ENCODE measurements at places on chromosomes 6 and 20.

DNA sequence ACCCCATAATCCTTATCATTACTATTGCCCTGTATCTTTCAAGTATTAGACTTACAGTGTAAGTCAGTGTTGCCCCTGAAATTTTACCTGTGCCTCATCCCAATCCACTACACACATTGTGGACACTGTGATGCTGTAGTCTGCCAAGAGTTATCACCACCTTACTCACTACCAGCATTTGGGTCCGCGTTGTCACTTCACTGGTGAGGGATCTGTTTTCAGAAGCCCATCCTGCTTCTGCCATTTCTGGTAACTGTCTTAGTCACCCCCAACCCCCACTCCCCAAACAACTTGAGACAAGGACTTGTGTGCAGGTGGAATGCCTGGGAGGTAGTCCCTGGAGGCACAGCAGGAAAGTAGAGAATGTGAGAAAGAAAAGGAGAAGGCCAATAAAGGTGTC, 6.0 kb upstream of the RAB44 start:
- no peak for DNase-seq

- DNase-seq = no peak
These were observed 222.7 kb upstream of the FOXA2 start for GRCh38 chr20:22807045-22807444.

GRCh38 chr6:40342723-40343122, 244.4 kb downstream of the LRFN2 start:
- DNase-seq = peak; percentile 42

- peak; percentile 98 for DNase-seq
These were observed 129.2 kb downstream of the HFE start for GRCh38 chr6:26216359-26216885.

DNA sequence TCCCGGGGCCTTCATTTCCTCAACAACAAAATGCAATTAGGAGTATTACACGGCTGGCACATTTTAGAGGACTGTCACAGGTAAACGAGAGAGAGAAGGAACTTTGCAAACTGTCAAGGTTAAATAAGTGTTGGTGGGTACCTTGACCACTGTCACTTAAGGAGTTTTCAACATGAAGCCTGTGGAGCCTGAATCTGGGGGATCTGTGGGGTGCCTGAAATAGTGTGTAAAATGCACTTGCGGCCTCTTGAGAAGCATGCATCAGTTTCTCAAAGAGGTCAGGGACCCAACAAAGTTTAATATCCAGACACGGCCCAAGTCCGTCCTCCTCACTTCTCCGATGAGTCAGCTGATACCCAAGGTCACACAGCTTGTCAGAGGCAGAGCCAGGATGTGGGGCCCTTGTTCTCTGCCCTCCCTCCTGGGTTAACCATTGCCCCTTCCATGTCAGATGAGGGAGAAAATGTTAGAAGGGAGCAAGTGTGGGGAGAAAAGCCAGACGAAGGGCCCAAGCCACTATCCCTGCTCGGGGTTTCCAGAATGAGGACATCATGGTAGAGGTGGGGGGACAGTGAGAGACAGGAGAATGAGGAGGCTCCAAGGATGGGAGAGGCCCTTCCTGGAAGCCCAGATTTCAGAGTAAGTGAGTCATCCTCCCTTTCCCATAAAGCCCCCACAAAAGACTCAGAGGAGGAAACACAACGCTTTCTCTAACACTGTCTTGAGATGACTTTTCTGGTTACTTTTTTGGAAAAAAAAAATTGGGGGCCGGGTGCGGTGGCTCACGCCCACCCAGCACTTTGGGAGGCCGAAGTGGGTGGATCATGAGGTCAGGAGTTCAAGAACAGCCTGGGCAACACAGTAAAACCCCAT, 42.2 kb downstream of the C6orf132 start:
- DNase-seq = no peak

GRCh38 chr6:154937306-154938220, 57.6 kb upstream of the TIAM2 start:
- DNase-seq = no peak

DNA sequence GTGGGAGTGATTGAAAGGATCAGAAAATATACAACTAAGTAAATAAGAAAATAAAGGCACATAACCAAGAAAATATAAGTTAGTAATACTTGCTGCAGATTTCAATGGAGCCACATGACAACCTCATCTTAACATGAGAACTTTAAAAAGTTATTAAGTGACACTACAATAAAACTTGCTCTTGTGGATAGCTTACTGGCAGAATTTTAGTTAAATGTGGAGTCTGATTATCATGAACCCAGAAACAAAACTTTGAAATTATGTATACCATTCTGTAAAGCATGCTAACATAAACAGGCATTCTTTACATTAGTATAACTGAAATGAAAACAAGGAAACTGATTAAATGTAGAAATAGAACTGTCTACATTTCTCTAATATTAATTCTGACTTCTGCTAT, 220.9 kb downstream of the RFPL4B start:
- no peak for DNase-seq

DNA sequence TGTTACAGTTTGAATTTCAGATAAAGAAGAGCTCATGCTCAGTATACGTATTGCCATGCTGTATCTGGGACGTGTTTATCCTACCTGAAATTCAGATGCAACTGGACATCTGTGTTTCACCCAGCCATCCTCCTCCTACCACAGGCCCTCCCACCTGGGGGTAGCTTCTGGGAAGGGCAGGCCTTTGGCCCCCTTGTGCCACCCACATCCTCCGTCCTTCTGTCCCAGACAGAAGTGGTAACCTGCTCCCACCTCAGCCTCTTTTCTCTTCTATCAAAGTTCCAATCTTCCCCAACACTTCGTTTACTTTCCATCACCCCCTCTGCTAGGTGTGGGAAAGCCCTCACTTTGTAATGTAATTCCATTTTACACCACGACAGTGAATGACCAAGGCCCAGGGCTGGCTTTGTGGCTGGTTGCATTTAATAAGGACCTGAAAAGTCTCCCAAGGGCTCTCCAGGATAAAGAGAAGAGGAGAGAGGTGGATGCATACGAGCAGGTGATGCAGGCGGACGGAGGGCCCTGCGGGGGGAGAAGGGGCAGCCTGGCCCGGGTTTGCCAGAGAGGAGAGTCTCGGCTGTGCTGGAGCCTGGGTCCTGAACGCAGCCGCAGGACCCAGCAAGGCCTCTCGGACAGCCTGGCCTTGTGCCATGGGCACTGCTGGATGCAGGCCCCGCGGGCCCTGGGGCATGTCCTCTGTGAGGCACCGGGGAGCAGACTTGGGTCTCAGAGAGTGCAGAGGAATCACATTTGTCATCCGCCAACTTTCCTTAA, 98.4 kb downstream of the PSMB1 start:
- DNase-seq = no peak

DNA sequence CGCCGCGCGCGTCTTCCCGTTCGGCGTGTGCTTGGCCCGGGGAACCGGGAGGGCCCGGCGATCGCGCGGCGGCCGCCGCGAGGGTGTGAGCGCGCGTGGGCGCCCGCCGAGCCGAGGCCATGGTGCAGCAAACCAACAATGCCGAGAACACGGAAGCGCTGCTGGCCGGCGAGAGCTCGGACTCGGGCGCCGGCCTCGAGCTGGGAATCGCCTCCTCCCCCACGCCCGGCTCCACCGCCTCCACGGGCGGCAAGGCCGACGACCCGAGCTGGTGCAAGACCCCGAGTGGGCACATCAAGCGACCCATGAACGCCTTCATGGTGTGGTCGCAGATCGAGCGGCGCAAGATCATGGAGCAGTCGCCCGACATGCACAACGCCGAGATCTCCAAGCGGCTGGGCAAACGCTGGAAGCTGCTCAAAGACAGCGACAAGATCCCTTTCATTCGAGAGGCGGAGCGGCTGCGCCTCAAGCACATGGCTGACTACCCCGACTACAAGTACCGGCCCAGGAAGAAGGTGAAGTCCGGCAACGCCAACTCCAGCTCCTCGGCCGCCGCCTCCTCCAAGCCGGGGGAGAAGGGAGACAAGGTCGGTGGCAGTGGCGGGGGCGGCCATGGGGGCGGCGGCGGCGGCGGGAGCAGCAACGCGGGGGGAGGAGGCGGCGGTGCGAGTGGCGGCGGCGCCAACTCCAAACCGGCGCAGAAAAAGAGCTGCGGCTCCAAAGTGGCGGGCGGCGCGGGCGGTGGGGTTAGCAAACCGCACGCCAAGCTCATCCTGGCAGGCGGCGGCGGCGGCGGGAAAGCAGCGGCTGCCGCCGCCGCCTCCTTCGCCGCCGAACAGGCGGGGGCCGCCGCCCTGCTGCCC, 1.1 kb downstream of the SOX4 start:
- peak; percentile 76 for DNase-seq

GRCh38 chr20:60465993-60466686, 507.9 kb downstream of the CDH26 start:
- DNase-seq = no peak

- DNase-seq = peak; percentile 19
These were observed 23.2 kb downstream of the CTCFL start for GRCh38 chr20:57501461-57502335.

- DNase-seq = no peak
These were observed 74.8 kb upstream of the PLCB4 start for GRCh38 chr20:8994045-8994444.

DNA sequence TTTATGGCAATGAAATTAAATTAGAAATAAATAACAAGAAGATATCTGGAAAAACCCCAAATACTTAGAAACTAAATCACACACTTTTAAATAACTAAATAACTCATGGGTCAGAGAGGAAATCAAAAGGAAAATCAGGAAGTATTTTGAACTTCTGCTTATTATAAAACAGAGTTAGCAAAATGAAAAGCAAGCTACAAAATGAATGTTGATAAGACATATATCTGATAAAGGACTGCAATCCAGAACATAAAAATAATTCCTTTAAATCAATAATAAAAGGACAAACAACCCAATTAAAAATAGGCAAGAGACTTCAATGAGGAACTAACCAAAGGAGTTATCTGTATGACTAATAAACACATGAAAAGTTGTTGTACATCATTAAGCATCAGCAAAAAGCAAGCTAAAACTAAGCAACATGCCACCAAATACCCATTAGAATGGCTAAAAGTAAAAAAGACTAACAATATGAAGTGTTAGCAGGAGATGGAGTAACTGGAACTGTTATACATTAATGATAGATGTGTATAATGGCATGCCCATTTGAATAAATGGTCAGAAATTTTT, 38.9 kb upstream of the STMND1 start:
- no peak for DNase-seq

DNA sequence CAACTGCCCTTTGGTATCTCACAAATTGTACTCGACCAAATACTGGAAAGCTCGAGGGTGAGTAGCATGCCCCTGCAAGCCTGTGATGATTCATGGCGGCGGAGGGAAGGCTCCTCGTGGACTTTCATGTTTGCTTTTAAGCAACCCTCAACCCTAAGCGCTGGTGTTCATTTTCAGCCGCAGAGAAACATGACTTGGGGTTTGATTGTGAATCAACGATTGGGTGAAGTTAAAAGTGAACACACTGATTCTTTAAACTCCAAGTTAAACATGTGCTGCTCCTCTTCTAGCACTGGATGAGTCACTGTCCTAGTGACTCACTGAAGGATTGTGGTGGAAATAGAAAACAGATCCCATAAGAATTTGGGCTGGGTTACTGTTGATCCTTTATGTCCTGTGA, 8.3 kb downstream of the CD109 start:
- DNase-seq = peak; percentile 54

GRCh38 chr6:40302856-40303454, 284.2 kb downstream of the LRFN2 start:
- no peak for DNase-seq

Measured in A673 (cell line).